Renal pelvis (tissue), 12 donors: ENCODE measurements at places on chromosomes 1 and 21. TPM values are rescaled to one million over a fixed set of nuclear protein-coding genes. Genes with fewer than 3 reads are reported as not detected.
A peak's percentile ranks its signal among the peaks of the same experiment; 100 is the strongest.

Gene MAP3K21
- 27.3 TPM for polyA plus RNA-seq

DNA sequence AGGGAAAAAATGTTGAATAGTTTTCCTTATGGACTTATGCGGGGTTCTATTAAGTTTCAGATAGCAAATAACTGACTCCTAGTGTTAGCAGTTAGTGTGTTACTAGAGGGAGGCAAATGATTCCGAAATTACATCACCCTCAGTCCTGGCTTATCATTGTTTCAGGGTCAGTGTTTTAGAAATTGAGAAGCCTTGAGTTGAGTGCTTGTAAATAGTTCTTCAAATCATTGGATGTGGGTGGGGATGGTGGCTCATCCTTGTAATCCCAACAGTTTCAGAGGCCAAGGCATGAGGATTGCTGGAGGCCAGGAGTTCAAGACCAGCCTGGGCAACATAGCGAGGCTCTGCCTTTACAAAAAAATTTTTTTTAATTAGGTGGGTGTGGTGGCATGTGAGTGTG is 21.3 kb downstream of the SOAT1 start:
- DNase-seq, result no peak

DNA sequence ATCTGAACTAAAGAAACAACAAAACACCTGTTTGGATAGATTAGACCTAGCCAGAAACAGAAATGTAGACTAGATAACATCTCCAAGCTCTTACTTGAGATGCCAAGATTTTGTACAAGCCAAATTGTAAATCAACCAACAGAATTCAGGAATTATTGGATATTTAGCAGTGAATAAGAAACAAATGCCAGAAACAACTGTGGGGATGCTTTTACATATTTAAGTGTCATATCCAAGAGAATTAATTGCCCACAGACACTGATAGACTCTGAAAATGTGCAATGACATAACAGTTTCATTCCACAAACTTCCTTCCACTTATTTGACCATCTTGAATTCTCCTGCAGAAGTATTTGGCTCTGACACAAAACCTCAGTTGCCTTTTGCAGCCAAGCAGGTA is 92.3 kb downstream of the SGIP1 start:
- no peak for DNase-seq

DNA sequence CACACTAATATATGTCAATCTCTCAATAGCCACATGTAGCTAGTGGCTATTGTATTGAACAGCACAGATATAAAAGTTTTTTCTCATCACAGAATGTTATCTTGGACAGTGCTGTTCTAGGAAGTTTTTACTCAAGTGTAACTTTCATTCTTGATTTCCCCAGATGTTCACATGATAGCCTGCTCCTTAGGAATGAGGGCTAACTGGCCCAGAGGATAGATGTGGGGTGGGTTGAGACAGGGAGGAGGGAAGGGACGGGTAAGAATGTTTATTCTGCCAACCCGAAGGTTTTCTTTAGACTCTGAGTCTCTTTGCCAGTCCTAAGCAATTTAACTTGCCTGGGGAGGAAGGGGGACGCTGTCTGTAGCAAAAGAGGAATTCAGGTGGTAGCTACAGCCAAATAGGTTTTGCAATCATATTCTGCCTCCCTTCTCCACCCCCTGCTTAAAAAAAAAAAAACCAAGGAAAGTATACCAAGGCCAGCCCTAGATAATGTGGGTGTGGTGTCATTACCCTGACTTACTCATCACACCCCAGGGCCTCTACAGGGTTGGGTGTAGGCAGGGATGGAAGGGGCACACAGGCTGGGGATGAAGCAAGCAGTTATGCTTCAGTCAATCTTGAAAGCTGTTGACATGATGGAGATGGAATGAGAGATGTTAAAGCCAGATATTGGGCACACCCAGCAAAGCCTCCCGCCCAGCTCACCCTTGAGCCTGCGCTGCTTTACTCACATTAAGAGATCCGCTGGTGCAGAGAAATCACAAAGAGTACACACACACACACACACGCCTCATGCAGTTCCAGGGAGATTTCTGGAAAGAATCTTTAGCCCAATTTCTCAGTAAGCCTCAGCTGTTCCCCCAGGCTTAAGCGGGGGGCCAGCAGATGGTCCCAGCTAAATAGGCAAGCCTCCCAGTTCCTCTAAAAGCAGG is 59.9 kb downstream of the PLXNA2 start:
- no peak for DNase-seq

Gene CITED4
- polyA plus RNA-seq, result 7.1 TPM

- DNase-seq, result peak; percentile 48
Observed at GRCh38 chr21:25859235-25859929, 124.6 kb downstream of the GABPA start.

- DNase-seq, result peak; percentile 59
Observed at GRCh38 chr1:161440312-161440894, 64.9 kb upstream of the FCGR2A start.
